ENCODE measurements at places on chromosomes 12 and 14.

DNA sequence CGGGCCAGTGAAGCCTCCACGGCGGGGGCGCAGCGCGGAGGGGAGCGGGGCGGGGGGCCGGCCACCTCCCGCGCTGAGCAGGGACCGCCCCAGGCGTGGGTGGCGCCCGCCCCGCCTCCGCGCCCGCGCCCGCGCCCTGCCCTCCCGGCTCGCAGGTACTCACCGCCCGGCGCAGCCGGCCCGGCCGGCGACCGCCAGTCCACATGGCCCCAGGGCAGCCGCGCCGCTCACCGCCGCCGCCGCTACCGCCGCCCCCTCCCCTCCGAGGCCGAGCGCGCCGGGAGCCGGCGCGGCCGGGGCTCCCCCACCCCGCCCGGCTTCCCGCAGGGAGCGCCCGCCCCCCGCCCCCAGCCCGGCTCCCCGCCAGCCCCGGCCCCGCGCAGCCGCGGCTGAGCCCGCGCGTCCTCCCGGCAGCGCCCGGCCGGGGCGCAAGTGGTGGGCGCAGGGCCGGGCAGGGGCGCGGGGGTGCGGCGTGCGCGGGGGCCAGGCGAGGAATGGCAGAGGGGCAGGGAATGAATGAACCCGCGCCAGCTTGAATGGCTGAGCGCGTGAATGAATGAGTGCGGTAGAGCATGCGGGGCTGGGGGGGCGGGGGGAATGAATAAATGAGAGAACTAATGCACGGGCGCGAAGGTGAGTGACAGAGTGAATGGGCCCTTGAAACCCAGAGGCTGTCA lies at the start of gene BEGAIN:
TSS of gene BEGAIN (minus strand) at position 332 of the 677 bp plus-strand sequence. CDS start at position 205, 127 bp downstream.
- DNase-seq = peak; percentile 39

DNA sequence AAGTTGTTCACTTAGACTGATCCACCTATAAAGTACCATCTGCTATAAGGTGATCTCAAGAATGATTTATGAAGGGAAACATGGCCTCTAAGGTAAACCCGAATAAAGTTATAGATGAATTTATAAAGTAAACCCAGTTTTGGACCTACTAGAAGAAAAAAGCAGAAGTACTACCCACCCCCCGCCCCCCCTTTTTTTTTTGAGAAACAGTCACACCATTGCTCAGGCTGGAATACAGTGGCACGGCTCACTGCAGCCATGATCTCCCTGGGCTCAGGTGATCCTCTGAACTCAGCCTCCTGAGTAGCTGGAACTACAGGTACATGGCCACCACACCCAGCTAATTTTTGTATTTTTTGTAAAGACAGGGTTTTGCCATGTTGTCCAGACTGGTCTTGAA lies 3.9 kb downstream of the ENTPD5 start:
- no peak for DNase-seq

DNA sequence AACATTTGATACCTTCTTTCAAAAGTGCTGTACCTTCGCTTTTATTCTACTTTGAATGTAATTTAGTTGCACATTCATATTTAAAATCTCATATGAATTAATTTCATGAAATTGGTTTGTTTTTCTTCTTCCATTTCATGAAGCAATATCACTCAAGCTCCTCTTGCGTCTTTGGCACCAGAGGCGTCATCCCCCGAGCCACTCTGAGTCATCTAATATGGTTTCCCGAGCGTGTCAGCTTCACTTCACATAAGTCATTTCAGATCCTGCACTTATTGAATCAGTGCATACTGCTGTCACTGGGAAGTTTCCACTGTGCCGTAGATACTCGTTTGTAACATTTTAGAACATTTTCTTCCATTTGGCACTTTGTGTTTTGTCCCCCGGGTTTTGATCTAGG lies 105.6 kb downstream of the SLC25A47 start:
- DNase-seq = no peak

DNA sequence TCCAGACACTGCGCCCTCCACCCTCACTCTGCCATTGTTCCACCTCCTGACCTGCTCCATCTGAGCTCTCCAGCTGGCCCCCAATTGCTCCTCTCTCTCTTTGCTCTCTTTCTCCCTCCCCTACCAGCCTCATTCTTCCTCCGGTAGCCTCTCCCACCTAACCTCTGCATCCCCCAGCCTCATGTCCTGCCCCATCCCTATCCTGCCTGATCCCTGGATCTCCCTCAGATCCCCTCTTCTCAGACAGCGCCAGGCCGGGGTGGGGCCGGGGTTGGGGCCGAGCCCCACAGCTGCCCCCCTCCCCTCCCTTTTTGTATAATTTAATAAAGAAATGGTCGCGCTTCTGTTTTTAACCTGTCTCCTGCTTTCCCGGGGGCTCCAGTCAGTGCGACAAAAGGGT lies 1.7 kb upstream of the LAG3 start:
- DNase-seq = no peak

- DNase-seq = no peak
Measured at GRCh38 chr14:55914771-55915170, 203.4 kb upstream of the PELI2 start.

DNA sequence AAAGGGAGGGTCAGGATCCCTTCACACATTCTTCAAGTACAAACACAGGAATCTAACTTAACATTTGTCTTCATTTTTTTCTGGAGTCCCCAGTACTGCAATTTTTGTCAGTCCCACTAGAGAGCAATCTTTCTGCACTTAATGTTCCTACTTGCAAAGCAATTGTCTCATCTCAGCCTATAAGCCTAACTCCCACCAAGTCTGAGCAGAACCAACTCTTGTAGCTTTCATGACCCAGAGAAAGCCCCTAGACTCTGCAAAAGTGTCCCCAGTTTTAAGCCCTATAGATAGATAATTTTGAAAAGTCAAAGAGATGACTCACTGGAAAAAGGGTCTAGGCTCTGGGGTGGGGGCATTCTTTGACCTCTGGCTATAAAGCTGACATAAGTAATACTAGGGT lies 1.8 kb upstream of the ZBTB39 start:
- DNase-seq = no peak
